ENCODE measurements at places on chromosomes 1 and 21. TPM values are rescaled to one million over a fixed set of nuclear protein-coding genes. Genes with fewer than 3 reads are reported as not detected.

DNA sequence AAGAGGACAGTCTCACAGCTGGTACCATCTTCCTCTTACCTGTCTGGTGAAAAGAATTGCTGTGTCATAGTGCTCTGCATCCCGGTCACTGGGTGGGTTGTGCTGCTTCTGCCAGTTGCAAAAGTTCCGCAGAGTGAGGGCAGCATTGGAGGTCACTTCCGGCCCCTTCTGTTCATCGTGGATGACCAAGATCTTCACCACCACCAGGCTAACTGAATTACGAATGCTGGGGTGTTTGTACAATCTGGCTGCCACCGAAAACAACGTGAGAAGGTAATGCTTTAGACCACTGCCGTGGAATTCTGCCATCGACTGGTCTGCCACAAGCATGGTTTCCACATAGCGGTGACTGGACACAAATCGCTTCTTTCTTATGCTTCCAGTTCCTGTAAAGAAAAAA, 2.9 kb downstream of the ADAMTS1 start:
- no peak for DNase-seq

- DNase-seq: no peak
These were observed 71.1 kb upstream of the IRF2BP2 start for GRCh38 chr1:234681065-234681464.

- no peak for DNase-seq
These were observed 71.0 kb downstream of the PBX1 start for GRCh38 chr1:164629971-164630370.

- DNase-seq: no peak
These were observed 996 bp upstream of the SH3BGRL3 start for GRCh38 chr1:26278724-26279455.

Gene SAMD13
- 0.95 TPM for total RNA-seq

Gene LRRC38
- total RNA-seq: not detected

Gene PTGS2
- 12.7 TPM for total RNA-seq
